ENCODE measurements at places on chromosomes 2 and 18. TPM values are rescaled to one million over a fixed set of nuclear protein-coding genes. Genes with fewer than 3 reads are reported as not detected.
A peak's percentile ranks its signal among the peaks of the same experiment; 100 is the strongest.

GRCh38 chr18:57198073-57198472 lies 51.2 kb downstream of the BOD1L2 start:
- H3K4me1 ChIP-seq: no peaks in the 10 kb centered on the region
- DNase-seq: no peak
- no peaks in the 10 kb centered on the region for H3K36me3 ChIP-seq
- H3K27me3 ChIP-seq: no peaks in the 10 kb centered on the region
- no peak overlapping the region for H3K27ac ChIP-seq

GRCh38 chr18:28729321-28729720 lies 552.4 kb upstream of the CDH2 start:
- H3K4me1 ChIP-seq: no peaks in the 10 kb centered on the region
- no peak for DNase-seq
- no peak overlapping the region for H3K4me3 ChIP-seq
- H3K36me3 ChIP-seq: no peaks in the 10 kb centered on the region

DNA sequence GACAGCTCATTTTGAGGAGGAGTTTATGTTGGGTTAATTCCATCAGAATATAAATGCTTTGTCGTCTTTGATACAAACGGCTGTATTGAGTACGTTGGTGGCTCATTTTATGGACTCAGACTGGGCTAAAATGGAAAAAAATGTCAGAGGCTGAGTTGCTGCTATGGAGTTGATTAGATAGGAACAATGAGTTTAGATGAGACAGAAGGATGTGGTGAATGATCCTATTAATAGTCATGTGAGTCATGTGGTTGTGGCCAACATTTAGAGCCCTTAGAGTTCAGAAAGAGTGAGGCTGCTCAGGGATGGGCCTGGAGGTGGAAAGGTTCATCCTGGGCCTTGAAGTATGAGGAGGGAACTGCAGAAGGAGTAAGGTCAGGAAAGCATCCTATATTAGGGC lies 434.2 kb downstream of the MEIS1 start:
- H3K27ac ChIP-seq: no peak overlapping the region
- no peak overlapping the region for H3K4me3 ChIP-seq
- no peaks in the 10 kb centered on the region for H3K36me3 ChIP-seq
- H3K27me3 ChIP-seq: peaks cover 8% of the 10 kb centered on the region
- DNase-seq: no peak

DNA sequence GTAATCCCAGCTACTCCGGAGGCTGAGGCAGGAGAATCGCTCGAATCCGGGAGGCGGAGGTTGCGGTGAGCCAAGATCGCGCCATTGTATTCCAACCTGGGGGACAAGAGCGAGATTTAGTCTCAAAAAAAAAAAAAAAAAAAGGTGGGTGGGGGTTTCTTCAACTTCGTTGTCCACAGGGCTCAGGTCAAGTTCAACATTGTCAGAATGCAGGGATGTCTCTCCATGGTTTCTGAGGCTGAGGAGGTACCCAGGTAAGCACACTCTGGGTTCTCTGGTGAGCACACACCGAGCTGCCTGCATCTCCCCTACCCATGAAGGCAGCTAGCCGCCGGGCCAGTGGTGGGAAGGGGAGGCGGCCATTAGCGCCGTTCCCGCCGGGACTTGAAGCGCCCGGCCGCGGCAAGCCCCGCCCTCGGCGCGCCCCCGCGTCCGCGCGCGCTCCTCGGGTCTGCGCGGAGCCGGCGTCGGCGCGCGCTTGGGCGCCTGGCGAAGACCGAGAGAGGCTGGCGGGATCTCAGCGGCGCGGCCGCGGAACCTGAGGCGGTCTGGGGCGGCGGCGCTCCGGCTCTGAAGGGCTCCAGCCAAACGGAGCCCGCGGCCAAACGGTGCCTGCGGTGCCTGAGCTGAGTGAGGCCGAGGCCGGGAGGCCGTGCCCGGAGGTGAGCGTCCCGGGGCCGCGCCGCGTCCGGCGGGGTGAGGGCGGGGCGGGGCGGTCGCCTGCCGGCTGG lies at the start of gene UBXN2A:
Gene UBXN2A, plus strand, starts transcription at position 477 of the 731 bp plus-strand sequence. CDS start 17,852 bp downstream, outside the sequence.
- H3K27me3 ChIP-seq: no peaks in the 10 kb centered on the region
- H3K4me3 ChIP-seq: peak within 1 kb of the TSS; percentile 86
- peaks cover 7% of the 10 kb centered on the region for H3K4me1 ChIP-seq
- peak within 1 kb of the TSS; percentile 88 for H3K27ac ChIP-seq

DNA sequence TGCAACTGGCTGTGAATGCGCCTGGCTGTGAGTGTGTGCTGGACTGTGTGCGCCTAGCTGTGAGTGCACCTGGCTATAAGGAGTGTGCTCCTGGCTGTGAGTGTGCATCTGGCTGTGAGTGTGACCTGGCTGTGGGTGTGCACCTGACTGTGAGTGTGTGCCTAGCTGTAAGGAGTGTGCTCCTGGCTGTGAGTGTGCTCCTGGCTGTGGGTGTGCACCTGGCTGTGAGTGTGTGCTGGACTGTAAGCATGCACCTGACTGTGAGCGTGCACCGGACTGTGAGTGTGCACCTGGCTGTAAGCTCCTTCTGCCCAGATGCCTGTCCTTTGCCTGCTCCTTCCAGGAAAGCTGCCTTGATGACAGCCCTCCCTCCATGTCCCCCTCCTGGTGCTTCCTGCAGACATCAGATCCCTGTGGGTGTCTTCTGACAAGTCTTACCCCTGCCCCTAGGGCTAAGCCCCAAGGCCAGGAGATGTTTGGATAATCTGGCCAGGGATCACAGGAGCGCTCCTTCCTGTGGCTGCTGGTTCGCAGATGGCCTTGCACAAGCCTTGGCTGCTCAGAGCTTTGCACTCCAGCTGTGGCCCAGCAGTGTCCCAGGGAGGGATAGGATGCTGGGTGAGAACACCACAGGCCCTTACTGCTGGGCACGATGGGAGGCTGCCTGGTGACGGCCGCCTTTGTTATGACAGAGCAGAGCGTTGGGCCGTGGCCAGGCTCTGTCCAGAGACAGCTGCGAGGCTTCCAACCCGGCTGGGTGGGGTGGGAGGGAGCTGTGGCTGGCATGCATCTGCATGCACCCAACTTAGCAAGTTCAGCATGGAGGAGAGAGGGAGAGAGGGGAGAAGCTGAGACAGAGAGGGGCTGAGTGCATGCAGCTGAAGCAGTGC lies 89.9 kb downstream of the GLI2 start:
- peaks cover 17% of the 10 kb centered on the region for H3K27me3 ChIP-seq
- H3K36me3 ChIP-seq: no peaks in the 10 kb centered on the region
- no peak overlapping the region for H3K4me3 ChIP-seq
- H3K4me1 ChIP-seq: peaks cover 1% of the 10 kb centered on the region
- no peak overlapping the region for H3K27ac ChIP-seq
- DNase-seq: peak; percentile 36

DNA sequence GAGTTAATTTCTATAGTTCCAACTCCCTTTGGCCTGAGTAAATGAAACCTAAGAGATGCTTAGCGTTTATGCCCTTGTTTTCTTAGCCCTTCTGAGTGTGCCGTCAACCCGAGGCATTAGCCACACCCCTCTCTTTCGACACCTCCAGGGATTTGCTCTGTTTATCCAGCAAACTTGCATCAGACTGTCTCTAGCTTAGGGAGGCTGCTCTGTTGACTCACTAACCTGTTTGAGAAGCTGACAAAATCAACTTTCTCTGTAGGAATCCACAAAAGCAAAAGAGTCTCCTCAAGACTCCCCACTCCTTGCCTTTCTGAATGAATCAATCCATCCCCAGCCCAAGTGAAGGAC lies 317.6 kb downstream of the TNS1 start:
- no peak overlapping the region for H3K4me3 ChIP-seq
- H3K36me3 ChIP-seq: no peaks in the 10 kb centered on the region
- H3K27ac ChIP-seq: no peak overlapping the region

DNA sequence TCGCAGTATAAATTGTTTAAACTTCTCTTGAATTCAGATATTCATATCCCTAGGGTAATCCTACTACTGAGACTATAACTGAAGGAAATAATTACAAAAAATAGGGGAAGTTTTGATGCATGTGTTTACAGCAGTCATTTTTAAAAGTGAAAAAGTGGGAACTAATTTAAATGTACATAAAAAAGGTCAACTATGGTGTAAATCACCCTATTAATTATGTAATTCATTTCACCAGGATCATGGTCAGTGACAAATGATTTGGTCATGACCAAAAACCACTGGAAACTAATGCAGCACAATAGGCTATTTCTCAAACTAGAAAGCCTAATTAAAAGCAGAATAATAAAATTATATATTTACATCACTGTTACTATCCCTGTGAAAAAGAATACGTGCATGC lies 5.0 kb upstream of the CNGA3 start:
- no peak overlapping the region for H3K4me3 ChIP-seq
- H3K27me3 ChIP-seq: peaks cover 35% of the 10 kb centered on the region
- H3K27ac ChIP-seq: no peak overlapping the region
- H3K36me3 ChIP-seq: no peaks in the 10 kb centered on the region

DNA sequence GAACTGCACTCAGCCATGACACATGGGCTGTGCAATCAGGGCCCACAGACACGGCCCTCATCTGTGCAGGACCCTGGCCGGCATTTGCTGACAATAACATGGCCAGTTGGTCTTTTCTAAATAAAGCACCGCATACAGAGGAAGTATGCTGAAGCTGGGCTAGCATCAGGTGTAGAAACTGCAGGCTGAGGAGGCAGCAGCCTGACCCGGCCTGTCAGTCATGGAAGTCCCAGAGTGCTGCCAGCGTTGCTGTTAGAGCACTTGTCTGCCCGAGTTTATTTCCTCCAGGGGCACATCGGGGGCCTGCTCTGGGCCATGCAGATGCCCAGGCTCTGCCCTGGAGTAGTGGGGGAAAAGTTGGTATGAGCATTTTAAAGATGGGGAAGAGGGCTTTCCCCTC lies 4.1 kb upstream of the PTPN18 start:
- H3K27me3 ChIP-seq: no peaks in the 10 kb centered on the region
- no peaks in the 10 kb centered on the region for H3K4me1 ChIP-seq
- no peak for DNase-seq
- H3K4me3 ChIP-seq: no peak overlapping the region
- H3K27ac ChIP-seq: no peak overlapping the region
- H3K36me3 ChIP-seq: peaks cover 12% of the 10 kb centered on the region

DNA sequence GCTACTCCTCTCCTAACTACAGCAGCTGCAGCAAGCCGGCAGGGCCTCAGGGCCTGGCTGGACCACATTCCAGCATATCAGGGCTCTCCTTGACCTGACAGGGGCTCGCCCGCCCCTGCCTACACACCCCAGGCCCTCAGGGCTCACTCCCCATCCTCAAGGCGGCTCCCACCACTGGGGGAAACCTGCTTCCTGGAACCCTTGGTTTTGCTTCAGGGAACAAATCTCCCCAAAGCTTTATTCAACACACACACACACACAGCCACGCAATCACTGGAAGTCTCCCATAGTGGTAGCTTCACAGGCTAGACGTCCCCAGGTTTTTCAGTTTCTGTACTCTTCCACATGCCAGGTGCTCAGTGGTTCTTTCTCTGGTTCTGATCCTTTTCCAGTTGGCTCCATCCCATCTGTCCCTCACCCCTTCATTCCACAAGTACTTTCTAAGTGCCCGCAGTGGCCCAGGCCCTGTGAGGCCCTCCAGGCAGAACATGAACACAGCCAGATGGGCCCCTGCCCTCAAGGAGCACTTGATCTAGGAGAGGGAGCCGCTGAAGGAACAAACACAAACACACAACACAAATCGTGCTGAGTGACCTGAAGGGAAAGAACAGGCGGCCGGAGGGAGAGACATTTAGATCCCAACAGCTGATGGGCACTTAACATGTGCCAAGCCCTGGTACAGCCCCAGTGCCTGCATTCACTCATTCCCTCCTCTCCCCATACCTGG lies 51.1 kb downstream of the TNS1 start:
- H3K36me3 ChIP-seq: no peaks in the 10 kb centered on the region
- H3K4me1 ChIP-seq: peaks cover 4% of the 10 kb centered on the region
- no peaks in the 10 kb centered on the region for H3K27me3 ChIP-seq
- no peak overlapping the region for H3K27ac ChIP-seq
- DNase-seq: no peak

DNA sequence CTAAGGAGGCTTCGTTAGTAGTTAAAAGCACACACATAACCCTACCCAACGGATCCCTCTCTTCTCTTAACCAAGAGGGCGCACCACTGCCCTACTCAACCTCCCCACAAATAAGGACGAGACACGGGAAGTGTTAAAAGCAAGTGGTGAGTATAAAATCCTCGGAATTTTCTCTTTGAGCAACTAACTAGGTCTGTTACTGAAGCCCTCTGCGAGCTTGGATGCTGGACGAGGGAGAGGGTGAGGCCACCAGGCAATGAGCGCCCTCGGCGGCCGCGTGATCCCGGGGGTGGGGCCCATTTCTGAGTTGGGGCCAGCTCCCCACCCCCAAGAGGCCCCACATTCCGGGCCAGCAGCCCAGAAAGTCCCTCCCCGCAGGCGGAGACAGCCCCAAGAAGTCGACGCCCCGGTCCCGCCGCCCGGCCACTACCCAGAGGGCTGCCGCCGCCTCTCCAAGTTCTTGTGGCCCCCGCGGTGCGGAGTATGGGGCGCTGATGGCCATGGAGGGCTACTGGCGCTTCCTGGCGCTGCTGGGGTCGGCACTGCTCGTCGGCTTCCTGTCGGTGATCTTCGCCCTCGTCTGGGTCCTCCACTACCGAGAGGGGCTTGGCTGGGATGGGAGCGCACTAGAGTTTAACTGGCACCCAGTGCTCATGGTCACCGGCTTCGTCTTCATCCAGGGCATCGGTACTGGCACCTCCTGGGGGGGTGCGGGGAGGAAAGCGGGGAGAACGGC lies at the start of gene CYBRD1:
Gene CYBRD1, plus strand, starts transcription at position 423 of the 736 bp plus-strand sequence. Its CDS starts 72 bp downstream, at position 495.
- peaks cover 55% of the 10 kb centered on the region for H3K27me3 ChIP-seq
- peaks cover 14% of the 10 kb centered on the region for H3K4me1 ChIP-seq
- peak; percentile 23 for DNase-seq
- peak within 1 kb of the TSS; percentile 69 for H3K4me3 ChIP-seq

DNA sequence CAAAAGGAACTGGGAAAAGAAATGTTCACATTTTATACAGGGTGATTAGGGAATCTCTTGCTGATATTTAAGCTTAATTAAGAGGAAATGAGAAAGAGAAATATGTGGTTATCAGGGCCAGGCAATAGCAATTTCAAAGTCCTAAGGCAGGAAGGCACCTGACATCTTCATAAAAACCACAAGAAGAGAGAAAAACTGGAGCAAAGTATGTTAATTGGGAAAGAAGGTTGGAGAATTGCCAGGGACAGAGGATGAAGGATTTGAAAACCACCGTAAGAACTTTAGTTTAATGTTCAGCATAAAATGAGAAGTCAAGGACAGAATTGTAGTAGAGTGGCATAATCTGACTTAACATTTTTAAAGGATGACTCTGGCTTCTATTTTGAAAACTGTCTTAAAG lies 691.8 kb upstream of the NRXN1 start:
- no peaks in the 10 kb centered on the region for H3K4me1 ChIP-seq
- H3K27me3 ChIP-seq: no peaks in the 10 kb centered on the region
- peak; percentile 55 for DNase-seq
- H3K27ac ChIP-seq: peak overlapping the region; percentile 63
- no peaks in the 10 kb centered on the region for H3K36me3 ChIP-seq

- peak overlapping the region; percentile 94 for H3K27ac ChIP-seq
- H3K27me3 ChIP-seq: no peaks in the 10 kb centered on the region
- DNase-seq: peak; percentile 91
- no peaks in the 10 kb centered on the region for H3K36me3 ChIP-seq
- peak overlapping the region; percentile 98 for H3K4me3 ChIP-seq
- peaks cover 6% of the 10 kb centered on the region for H3K4me1 ChIP-seq
Observed at GRCh38 chr18:74290794-74291471, 830 bp downstream of the CYB5A start.

GRCh38 chr2:160408959-160409291 lies 84.7 kb downstream of the RBMS1 start:
- no peaks in the 10 kb centered on the region for H3K36me3 ChIP-seq
- peak overlapping the region; percentile 57 for H3K27ac ChIP-seq
- DNase-seq: no peak
- H3K4me3 ChIP-seq: no peak overlapping the region
- H3K27me3 ChIP-seq: peaks cover 9% of the 10 kb centered on the region

Gene ARHGAP28
- polyA plus RNA-seq: 13.7 TPM

Gene SERPINB12
- polyA plus RNA-seq: not detected

Gene GREB1
- 2.6 TPM for polyA plus RNA-seq

Gene MAL
- 0.30 TPM for polyA plus RNA-seq
